Stimulated activated CD4-positive, alpha-beta T cell treated with anti-CD3 and anti-CD28 coated beads, Interleukin-1b, Interleukin-23, amount 100 ng/mL, for 48 hours (primary cell): ENCODE measurements at places on chromosomes 6 and 20.

GRCh38 chr20:35702051-35702823, 3.0 kb downstream of the ROMO1 start:
- DNase-seq: no peak

- DNase-seq: no peak
Measured at GRCh38 chr6:128600397-128600951, 80.1 kb upstream of the PTPRK start.

- DNase-seq: no peak
Measured at GRCh38 chr6:12147557-12148316, 135.6 kb downstream of the HIVEP1 start.

DNA sequence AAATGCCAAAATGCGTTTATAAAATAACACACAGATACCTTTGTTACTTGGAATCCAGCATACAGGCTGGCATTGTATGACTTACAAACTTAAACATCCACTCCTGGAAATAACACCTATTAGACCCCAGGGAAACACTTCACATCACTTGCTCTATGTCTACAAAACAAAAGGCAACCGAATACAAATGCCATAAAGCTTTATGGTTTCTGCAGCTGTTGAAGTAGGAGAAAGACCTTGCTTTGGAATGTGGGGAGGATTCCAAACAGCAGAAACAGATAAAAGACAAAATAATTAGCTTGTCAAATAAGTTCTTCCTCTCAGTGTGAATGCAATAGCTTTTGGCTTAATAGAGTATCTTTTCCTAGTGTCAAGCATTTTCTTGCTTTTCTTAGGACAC, 9.8 kb upstream of the AMD1 start:
- DNase-seq: no peak

GRCh38 chr6:127300411-127300810, 33.7 kb downstream of the RNF146 start:
- DNase-seq: no peak

- no peak for DNase-seq
Measured at GRCh38 chr6:16496210-16496609, 257.8 kb downstream of the GMPR start.

GRCh38 chr20:41427833-41428232, 61.2 kb upstream of the EMILIN3 start:
- no peak for DNase-seq

DNA sequence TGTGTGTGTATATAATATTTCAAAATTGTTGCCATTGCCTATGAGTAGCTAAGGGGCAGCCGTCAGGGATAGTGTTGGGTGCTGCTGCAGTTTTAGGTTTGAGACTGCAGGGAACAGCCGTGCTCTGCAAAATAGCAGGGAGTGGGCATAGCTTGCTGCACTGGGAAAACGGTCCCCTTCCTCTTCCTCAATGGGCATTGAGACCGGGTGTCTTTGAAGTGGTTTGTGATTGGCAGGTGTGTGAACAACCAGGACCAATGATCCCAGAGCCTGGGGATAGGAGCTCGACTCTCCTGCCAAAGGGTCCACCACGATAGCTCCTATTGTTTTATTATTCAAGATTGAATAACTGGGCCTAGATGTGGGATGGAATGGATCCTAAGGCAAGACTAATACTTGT, 5.1 kb upstream of the EBF4 start:
- no peak for DNase-seq

DNA sequence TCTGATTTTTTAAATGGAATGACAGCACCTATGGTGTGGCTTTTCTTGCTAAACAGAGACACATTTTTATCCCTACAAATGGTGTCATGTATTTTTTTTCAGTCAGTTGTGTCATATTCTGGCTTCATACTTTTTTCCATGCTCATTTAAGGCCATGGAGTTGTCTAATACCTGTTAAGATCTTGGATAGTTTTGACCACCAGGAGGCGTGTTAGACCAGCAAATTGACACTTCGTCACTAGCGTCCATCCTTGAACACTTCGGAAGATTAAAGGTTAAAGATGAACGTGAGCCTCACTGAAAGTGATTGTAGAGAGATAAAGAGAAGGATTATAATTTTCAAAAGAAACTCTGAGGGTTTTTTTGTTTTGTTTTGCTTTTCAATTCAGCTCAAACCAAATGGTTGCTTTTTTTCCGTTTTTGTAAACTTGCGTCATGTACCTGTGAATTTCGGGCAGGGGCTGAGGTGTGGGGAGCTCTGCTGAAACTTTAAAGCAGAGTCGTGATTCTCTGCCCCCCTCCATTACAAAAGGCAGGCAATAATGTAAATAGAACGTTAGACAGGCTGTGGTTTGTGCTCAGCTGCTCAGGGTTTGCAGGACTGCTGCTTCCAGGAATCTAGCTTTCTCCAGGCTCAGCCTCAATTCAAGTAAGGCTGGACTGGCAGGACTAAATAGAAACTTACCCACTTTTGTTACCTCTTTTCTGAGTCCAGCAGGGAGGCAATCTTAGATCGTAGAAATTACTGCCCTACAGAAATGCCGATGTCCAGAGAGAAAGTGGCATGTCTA, 245.1 kb downstream of the FOXA2 start:
- DNase-seq: peak; percentile 33

DNA sequence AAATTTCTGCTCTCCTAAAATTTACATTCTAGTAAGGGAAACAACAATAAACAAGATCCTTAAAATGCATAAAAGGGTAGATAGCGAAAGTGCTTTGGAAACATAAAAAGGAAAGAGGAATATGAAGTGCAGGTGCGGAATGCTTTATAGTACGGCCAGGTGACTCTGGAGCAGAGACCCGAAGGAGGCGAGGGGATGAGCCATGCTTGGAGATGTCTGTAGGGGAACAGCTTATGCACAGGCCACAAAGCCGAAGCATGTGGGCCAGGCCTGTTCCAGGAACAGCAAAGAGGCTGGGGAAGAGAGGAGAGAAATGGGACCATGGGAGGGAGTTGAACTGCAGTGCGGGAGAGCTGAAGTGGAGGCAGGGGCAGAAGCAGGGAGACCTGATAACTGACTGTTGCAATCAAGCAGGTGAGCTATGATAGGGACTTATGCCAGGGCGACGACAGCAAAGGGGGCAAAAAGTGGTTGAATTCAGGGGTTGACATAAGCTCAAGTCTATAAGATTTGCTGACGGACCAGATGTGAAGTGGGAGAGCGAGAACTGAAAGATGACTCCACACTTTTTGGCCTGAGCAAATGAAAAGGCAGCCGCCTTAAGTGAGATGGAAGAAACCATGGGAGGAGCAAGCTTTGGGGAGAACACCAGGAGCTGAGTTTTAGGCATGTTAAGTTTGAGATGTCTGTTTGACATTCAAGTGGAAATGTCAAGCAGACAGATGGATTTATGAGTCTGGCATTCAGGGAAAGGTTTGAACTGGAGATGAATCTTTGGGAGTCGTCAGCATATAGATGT, 83.1 kb downstream of the CNBD2 start:
- no peak for DNase-seq

DNA sequence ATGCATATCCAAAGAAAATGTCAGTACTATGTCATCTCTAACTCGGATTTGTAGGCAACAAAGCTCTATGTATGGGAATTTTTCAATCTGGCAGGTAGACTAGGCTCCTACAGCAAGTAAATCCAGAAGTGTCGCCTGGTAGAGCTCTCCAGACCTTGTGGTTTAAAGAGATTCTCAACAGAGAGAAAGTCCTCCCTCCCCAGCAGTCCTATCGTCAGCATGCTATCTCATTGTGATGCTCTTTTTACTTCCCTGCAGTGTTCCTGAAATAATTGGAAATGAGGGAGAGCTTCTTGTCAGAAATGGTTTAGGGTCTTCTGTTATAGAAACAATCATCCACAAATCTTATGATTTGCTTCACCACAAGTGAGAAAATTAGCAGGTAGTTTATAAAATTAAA, 395.4 kb downstream of the FRK start:
- DNase-seq: no peak

- DNase-seq: no peak
Measured at GRCh38 chr6:163195721-163196691, 218.5 kb upstream of the QKI start.

DNA sequence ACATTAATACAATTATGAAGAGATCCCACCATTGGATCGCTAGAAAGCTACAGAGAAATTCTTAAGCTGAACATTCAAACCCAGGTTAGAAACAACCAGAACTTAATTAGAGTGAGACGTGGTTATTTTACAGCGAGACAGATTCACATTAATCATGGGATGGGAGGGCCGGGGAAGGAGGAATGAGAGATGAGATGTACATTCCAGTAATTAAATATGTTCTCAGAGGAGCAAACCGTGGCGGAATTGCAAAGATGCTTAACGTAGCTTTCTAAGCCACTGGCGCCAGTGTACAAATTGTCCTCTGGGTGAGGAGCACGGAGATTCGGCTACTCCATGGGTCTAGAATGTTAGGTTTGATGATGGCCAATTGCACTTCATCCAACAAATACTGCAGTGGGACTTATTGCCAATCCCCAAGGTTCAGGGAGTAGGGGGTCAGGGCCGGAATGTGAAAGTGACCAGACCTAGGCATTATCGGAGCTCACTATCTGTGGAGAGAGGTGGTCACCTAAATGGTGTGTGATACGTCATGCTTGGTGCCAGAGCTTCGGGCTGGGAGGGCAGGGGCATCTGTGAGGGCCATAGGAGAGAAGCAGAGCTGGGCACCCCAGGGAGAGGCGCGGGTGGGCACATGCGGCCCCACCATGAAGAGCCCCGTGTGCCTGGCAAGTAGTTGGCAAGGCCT, 114.7 kb downstream of the EDN3 start:
- DNase-seq: no peak

- no peak for DNase-seq
Measured at GRCh38 chr6:138235693-138236092, 17.4 kb upstream of the PBOV1 start.

DNA sequence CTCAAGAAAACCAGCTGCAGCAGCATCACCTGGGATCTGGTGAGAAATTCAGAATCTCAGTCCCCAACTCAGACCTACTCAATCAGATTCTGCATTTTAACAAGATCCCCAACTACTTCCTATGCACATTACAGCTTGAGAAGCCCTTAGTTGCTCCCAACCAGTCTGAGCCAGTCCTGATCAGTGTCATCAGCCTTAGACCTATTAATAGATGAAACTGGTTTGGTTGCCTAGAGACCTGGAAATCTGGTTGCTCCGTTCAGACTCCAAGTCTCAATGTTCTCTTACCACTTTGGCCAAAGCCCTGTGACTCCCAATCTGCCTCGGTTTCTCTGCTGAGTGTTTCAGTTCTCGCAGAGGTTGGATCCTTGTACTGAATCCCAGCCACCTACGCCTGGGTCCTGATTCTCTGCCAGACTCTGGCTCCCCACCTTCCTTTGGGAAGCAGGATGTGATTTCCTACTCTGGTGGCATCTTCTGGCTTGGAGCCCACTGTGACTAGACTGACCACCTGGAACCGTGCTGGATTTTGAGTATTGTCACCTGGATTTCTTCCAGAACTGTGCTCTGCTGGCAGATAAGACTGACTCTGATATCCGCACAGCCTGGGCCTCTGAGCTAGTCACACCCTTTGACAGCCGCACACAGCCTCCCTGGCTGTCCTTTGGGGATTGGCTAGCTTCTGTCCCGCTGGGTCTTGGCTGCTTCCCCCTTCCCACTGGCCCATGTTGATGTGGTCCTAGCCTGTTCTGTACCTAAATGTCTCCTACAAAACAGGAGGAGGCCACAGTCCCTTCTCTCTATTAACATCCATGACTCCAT, 20.3 kb upstream of the ATXN1 start:
- no peak for DNase-seq

DNA sequence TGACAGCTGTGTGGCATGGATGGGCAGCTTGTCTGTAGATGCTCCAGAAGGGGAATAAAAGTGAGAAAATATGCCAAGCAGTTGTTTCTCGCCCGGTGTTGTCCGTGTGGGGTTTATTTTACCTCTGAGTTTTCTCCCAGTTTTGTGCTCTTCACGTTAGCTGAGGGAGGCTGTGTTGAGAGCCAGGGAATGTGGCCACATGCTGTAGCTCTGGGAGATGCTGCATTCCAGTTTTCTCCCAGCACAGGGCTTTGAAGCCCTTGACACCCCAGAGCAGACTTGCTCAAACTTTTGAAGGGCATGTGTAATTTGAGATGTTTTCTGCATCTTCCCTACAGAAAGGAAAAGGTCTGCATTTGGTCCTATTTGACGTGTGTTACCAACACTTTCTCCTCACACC, 67.7 kb downstream of the RREB1 start:
- no peak for DNase-seq

DNA sequence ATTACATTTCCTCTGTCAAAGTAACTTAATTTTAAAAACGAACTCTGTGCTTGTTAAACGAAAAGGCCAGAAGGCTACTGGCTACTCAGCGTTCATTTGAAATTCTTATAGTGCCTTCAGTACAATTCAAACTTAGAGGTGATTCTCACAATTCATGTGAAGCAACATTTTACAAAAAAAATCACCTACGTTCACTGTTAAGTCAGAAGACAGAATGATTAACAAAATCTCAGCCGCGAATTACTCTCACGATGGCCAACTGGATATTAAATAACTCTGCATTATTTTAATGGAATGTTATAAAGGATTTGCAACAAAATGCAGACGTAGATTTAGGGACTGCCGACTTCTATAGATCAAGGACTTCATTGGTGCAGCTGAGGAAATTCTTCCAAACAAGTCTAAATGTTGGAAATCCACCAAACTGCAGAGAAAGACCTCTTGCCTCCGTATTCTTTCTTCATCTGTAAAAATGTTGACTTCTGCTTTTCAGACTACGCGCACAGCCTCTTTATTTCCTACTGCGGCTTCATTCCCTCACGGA, 1.6 kb upstream of the QKI start:
- no peak for DNase-seq

GRCh38 chr6:8389036-8389818, 46.1 kb downstream of the SLC35B3 start:
- DNase-seq: no peak

DNA sequence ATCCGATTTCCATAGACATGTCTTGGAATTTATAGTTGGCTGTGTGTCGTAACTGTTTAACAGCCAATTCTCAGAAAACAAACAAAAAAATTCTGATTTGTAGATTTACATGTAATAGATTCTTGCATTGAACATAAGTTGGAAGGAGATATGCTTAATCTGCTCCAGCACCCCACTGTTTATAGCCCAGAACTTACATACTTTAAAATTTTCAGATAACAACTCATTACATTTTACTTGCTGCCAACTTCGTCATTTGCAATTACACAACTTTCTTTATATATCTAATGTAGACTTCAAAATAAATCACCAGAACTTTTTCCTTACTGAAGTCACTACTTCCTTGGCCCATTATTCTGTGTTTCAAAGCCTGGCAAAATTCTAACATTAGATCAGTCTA, 472.3 kb upstream of the EYS start:
- no peak for DNase-seq

DNA sequence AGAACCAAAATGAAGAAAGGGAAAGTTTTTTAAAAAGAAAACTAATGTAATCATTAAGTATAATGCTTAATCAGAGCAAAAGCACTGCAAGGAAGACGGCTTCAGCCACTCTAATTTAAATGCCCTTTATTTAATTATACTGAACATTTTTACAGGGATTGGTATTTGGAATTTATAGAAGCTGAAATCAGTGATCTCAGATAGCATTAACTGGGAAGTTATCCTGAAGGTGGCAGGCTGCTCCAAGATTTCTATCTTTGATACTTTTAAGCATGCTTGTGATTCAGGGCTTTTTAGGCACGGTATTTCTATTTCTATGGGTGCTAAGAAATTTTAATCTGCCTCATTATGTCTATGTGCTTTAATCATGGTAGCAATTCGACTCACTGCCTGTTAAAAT, 1.3 kb upstream of the NDUFAF4 start:
- no peak for DNase-seq
